Stimulated activated CD8-positive, alpha-beta memory T cell treated with anti-CD3 and anti-CD28 coated beads, Interleukin-4, amount 100 ng/mL, for 4 hours (primary cell): ENCODE measurements at places on chromosomes 1 and 21.

GRCh38 chr1:46569884-46570725 is 18.7 kb upstream of the KNCN start:
- DNase-seq: no peak

DNA sequence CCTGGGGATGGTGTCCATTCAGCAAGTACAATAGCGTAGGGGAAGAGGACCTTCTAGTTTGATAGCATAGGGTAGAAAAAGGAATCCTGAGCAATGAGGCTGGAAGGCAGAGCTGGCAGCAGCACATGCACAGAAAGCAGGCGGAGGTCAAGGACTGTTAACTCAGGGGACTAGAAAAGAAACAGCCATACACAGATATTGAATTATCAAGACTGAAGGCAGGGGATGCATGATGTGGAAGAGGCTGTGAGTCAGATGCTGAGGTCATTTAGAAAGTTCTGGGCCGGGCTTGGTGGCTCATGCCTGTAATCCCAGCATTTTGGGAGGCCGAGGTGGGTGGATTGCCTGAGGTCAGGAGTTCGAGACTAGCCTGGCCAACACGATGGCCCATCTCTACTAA is 65.6 kb downstream of the OPTC start:
- DNase-seq: no peak

DNA sequence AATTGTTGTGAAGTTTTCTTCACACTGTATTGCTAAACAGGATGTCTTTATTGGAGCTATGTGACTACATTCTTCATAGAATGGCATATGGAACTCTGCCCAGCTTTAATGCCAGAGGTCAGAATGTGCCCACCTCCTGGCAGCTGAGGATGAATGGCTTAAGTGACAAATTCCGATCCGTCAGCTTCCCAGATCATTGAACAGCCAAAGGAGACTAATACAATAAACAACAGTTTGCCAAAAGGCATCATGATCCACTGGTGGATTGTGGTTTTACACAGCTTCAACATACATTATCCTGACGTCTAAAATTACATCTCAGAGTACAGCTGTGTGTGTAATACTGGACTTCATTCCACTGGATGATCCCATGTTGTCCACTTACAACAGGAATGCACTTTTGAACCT is 68.7 kb upstream of the C1orf105 start:
- DNase-seq: no peak

DNA sequence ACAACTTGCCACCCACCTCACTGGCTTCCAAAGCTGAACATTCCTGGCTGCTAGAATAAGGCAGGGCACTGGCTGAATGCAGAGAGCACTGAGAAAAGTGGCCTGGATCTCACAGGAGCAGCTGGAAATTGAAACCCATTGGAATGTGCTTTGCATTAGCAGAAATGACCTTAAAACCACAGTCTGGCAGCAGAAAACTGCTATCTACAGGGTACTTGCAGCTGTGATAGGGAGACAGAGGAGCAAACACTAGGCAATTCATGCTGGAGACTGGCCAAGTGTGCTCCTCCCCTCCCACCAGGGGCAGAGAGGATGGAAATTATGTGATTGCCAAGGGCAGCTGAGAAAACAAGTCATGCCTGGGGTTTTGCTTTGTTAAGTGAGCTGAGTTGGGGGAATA is 47.2 kb downstream of the HSD3B1 start:
- DNase-seq: no peak

- DNase-seq: no peak
These were observed 3.1 kb downstream of the TINAGL1 start for GRCh38 chr1:31579374-31579773.

DNA sequence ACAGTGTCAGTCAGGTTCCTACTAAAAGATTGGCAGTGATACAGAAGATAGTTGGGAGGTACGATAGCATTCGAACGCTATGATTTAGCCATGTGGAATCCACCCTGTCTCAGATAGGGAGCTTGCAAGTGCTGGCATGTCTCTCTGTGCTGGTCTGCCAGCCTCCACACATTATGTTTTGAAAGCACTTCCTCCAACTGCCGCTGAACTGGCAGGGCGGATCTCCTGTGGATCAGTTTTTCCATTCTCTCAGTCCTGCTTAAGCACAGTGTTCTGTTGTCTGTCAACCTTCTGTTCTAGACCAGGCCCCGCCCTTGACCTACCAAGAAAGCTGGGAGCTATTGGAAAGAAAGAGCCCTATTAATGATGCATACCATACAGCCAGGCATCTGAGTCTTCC is 65.5 kb upstream of the PALMD start:
- no peak for DNase-seq

DNA sequence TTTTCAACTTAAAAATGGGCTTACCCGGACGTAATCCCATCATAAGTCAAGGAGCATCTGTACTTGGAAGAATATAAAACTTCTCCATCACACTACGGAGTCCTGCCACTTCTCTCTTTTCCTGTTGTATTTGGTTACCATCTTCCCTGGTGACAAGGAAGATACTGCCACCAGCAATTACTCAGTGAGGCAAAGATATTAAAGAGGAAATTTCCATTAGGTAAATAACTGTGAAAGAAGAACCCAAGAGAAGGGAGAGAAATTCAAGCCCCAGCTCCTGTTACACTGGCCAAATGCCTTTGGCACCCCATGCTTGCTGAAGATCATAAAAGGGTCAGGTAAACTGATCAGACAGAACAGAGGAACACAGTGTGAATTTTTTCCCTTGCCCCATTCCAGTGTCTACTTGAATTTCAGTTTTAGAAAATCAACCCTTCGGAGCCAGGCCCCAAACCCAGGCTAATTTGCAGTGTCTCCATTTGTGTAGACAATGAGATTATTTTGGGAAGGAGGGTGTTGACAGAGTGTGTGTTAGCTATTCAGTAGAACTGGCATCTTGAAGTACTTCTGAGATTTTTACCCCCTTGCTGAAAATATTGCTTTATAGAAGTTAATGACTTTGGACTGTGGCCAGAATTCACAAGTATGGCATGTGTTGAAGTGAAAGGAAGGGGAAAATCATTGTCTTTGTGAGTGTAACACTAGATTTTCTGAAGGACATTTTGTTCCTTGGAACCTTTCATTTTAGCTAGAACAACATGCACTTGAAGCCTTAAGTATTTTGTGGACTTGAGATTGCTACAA is 167.1 kb downstream of the DHRS3 start:
- DNase-seq: no peak
